ENCODE measurements at places on chromosomes 1 and 21. TPM values are rescaled to one million over a fixed set of nuclear protein-coding genes. Genes with fewer than 3 reads are reported as not detected.

GRCh38 chr1:182588500-182589396 is at the start of gene RNASEL:
RNASEL (minus strand) TSS chr1:182589256; CDS start chr1:182586806, 2,450 bp downstream.
- peak within 1 kb of the TSS; percentile 82 for H3K4me3 ChIP-seq
- no peaks in the 10 kb centered on the region for H3K36me3 ChIP-seq
- peak within 1 kb of the TSS; percentile 94 for H3K27ac ChIP-seq
- H3K27me3 ChIP-seq, result no peaks in the 10 kb centered on the region
- H3K4me1 ChIP-seq, result peaks cover 28% of the 10 kb centered on the region
- DNase-seq, result peak; percentile 80

DNA sequence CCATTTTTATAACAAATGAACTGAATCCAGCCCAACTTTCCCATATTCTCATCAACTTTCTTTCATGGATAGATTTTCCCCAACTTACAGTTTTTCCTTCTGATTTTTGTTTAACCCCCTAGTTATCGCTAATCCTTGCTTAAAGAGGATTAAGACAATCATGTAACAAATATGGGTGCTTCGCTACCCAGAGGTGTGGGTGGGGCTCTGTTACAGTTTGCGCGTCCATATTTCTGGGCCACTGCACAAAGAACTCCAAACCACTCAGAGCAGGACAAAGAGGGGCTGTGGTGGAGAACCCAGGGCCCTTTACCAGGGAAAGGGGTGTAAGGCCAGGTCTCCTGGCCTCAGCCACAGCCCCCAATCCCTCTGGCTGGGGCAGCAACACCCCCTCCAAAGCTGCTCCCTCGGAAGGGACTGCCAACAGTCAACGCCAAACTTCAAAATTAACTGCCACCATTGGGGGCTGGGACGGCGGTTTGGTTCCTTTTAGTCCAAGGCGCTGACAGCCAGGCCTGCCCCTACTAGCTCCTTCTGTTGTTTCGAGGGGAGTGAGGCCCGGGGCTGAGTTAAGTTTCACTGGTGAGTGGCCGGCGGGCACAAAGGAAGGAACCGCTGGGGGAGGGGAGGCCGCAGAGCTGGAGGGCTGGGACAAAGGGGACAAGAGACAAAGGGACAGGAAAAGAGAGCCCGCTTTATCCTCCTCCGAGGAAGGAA is 27.9 kb downstream of the SSBP3 start:
- no peak overlapping the region for H3K27ac ChIP-seq
- H3K4me1 ChIP-seq, result peaks cover under 1% of the 10 kb centered on the region
- DNase-seq, result no peak
- no peaks in the 10 kb centered on the region for H3K27me3 ChIP-seq
- no peak overlapping the region for H3K4me3 ChIP-seq

GRCh38 chr1:39398278-39399021 is 93.0 kb upstream of the BMP8A start:
- H3K27me3 ChIP-seq, result no peaks in the 10 kb centered on the region
- H3K27ac ChIP-seq, result peak overlapping the region; percentile 20
- H3K36me3 ChIP-seq, result peaks cover 22% of the 10 kb centered on the region
- no peak overlapping the region for H3K4me3 ChIP-seq
- DNase-seq, result peak; percentile 24

- no peak overlapping the region for H3K27ac ChIP-seq
- H3K4me3 ChIP-seq, result no peak overlapping the region
- no peaks in the 10 kb centered on the region for H3K27me3 ChIP-seq
- H3K4me1 ChIP-seq, result no peaks in the 10 kb centered on the region
- H3K36me3 ChIP-seq, result peaks cover 37% of the 10 kb centered on the region
These were observed 65.5 kb downstream of the ERI3 start for GRCh38 chr1:44289530-44289929.

The BRWD1 gene
- total RNA-seq, result 90.8 TPM

- no peak overlapping the region for H3K4me3 ChIP-seq
- DNase-seq, result no peak
- no peaks in the 10 kb centered on the region for H3K36me3 ChIP-seq
- H3K27me3 ChIP-seq, result no peaks in the 10 kb centered on the region
These were observed 169.9 kb downstream of the BRINP2 start for GRCh38 chr1:177340601-177341067.
